Esophagus squamous epithelium (tissue), 5 donors: ENCODE measurements at places on chromosomes 5 and 9.

DNA sequence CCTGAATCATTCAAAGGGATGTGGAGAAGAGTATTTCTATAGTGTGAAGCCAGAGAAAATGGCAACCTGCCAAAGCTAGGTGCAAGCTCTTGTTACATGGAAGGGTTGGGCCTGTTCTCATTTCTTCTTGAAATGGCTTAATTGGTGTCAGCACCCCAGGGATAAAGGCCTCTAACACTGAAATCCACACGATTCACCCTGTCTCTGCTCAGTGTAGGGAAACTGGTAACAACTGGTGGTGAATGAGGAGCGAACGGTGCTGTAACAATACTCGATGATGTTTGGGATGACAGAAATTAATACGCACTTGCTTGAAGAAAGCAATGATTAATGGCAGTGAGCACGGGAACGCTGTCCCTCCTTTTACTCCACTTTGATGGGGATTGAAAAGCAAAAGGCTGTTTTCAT, 16.2 kb downstream of the PBX3 start:
- no peak for DNase-seq

DNA sequence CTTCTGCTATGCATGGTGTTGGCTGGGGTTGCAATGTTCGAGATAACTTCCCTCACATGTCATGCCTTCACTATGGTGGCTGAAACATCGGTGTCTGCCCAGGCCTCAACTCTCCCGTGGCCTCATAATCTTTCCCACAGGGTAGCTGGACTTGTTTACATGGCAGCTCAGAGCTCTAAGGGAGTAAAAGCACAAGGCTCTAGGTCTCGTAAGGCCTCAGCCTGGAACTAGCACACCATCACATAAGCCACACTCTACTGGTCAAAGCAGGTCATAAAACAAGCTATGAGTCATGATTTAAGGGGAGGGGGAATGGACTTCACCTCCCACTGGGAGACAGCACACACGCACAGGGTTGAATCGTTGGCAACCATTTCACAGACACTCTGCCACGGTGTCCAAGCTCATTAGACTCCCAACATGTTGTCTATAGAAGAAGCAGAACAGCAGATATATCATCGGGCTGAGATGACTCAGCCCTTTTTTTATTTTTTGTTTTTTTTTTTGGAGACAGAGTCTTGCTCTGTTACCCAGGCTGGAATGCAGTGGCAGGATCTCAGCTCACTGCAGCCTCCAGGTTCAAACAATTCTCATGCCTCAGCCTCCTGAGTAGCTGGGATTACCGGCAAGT, 66.8 kb upstream of the IL17B start:
- DNase-seq = no peak

- DNase-seq = no peak
Observed at GRCh38 chr5:180159756-180160155, 49.3 kb downstream of the RASGEF1C start.

GRCh38 chr5:100188778-100189177, 346.4 kb upstream of the FAM174A start:
- no peak for DNase-seq

- no peak for DNase-seq
Observed at GRCh38 chr9:126429190-126429589, 102.6 kb downstream of the MVB12B start.

GRCh38 chr9:15430920-15431844, 8.5 kb downstream of the SNAPC3 start:
- no peak for DNase-seq

DNA sequence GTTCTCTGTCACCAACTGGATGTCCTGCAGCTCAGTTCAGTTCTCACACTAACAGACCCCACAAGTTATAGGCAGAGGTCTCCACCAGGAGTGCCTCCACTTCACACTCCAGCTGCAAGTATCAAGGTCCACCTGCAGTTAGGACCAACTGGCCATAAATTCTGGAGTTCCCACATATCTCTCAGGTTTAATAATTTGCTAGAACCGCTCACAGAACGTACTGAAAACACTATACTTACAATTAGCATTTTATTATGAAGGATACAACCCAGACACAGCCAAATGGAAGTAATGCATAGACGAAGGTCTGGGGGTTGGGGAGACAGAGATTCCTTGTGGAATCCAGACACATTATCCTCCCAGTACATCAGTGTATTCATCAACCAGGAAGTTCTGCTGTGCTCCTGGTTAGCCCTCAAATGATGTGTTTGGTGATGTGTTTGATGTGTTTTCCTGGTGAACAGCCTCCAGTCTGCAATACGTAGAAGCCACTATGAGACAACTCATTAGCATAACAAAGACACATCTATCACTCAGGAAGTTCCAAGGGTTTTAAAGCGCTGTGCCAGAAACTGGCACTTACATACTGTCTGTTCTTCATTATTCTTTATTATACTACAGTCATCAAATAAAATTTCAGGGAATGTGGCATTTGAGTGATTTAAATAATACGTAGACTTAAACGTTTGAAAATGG, 25.4 kb downstream of the OGN start:
- no peak for DNase-seq
